ENCODE measurements at places on chromosomes 16 and 17. TPM values are rescaled to one million over a fixed set of nuclear protein-coding genes. Genes with fewer than 3 reads are reported as not detected.

The NSMCE1 gene
- 121 TPM for total RNA-seq

The CDRT15L2 gene
- total RNA-seq: not detected

The EXOSC6 gene
- 19.4 TPM for total RNA-seq

The HAP1 gene
- 1.3 TPM for total RNA-seq

The SYT17 gene
- not detected for total RNA-seq

The SOX9 gene
- 26.1 TPM for total RNA-seq

The TUBB3 gene
- 143 TPM for total RNA-seq

The MFSD11 gene
- total RNA-seq: 12.3 TPM

The TOP2A gene
- 125 TPM for total RNA-seq

The GINS2 gene
- 6.5 TPM for total RNA-seq

The SOX8 gene
- total RNA-seq: not detected

The RAB37 gene
- not detected for total RNA-seq

The CCDC78 gene
- total RNA-seq: 3.8 TPM

The SLFN14 gene
- total RNA-seq: not detected

The PDILT gene
- total RNA-seq: not detected

The IL21R gene
- total RNA-seq: 0.19 TPM

The TNFRSF17 gene
- total RNA-seq: not detected

The PRKCB gene
- not detected for total RNA-seq

The CCDC200 gene
- total RNA-seq: not detected

The RNF222 gene
- 0.04 TPM for total RNA-seq

The AGRP gene
- not detected for total RNA-seq

The SLC5A2 gene
- total RNA-seq: not detected

The JPH3 gene
- not detected for total RNA-seq

The FASN gene
- 292 TPM for total RNA-seq

The TCAP gene
- total RNA-seq: 0.08 TPM

The WNT3 gene
- 0.19 TPM for total RNA-seq

The ABCA10 gene
- total RNA-seq: not detected

The ST6GALNAC1 gene
- not detected for total RNA-seq

The FAM20A gene
- total RNA-seq: not detected

The EPN2 gene
- total RNA-seq: 15.1 TPM

The SKA2 gene
- 115 TPM for total RNA-seq

The KRTAP2-3 gene
- total RNA-seq: 0.15 TPM

The CSH2 gene
- total RNA-seq: not detected

The C1QTNF8 gene
- total RNA-seq: not detected

The HCRT gene
- total RNA-seq: not detected

The MYO1D gene
- total RNA-seq: 60.8 TPM
